ENCODE measurements at places on chromosomes 2 and 18.

GRCh38 chr2:56199492-56199891 is 15.7 kb downstream of the CCDC85A start:
- DNase-seq: no peak

- no peak for DNase-seq
Observed at GRCh38 chr2:50178050-50178449, 853.9 kb downstream of the NRXN1 start.

DNA sequence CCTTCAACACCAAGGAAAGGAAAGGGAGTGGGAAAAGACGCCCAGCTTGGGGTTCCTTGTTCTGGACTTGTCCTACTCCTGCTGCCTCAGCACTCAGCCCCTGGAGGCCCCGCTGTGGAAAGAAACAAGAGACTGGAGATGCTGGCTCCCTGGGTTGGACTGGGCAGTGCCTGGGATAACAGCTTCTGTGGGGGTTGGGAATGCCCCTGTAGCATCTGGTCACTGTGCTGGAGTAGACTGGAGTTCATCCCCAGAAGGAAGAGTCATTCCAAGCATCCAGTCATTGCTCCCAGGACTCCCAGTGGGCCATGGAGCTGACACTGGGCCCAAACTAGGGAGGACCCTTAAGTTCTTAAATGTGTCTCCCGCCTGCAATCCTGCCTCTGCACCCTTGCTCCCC is 129.3 kb upstream of the HAAO start:
- DNase-seq: no peak

GRCh38 chr2:168449419-168449818 is 6.7 kb upstream of the CERS6 start:
- no peak for DNase-seq

DNA sequence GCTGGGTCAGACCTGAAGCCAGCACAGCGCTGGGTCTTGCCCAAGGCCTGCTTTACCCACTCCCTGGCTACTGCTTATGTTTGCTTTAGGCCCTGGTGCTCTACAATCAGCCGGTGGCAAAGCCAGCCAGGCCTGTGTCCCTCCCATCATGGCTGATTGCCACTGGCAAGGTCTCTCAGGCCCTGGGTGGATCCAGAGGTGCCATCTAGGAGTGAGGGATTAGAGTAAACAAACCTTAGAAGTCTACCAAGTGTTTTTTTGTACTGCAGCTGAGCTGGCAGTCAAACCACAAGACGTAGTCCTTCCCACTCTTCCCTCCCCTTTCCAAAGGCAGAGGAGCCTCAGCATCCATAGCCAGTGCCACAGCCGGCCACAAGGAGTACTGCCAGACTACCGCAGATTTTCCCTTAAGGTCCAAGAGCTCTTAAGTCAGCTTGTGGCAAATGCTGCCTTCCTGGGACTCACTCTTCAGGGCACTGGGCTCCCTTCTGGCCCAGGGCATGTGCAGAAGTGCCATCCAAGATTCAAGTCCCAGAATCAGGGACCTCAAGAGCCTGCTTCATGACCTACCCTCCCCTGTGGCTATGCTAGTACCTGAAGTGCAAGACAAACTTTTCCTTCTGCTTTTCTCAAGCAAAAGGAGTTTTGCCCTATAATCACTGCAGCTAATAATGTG is 20.0 kb downstream of the IL1RL2 start:
- no peak for DNase-seq

GRCh38 chr2:226932443-226932842 is 96.6 kb downstream of the RHBDD1 start:
- no peak for DNase-seq

- DNase-seq: peak; percentile 88
Observed at GRCh38 chr2:131105156-131105949, at the start of gene PLEKHB2. TSS of gene PLEKHB2 (plus strand) at chr2:131105336. CDS start at chr2:131120942, 15,606 bp downstream.

- no peak for DNase-seq
Observed at GRCh38 chr2:145379934-145380333, 860.0 kb upstream of the ZEB2 start.

- DNase-seq: no peak
Observed at GRCh38 chr18:54720620-54721019, 107.7 kb upstream of the RAB27B start.

- DNase-seq: no peak
Observed at GRCh38 chr2:25473758-25474340, 132.1 kb upstream of the DNMT3A start.
